ENCODE measurements at places on chromosomes 4 and X. TPM values are rescaled to one million over a fixed set of nuclear protein-coding genes. Genes with fewer than 3 reads are reported as not detected.

Gene STEEP1
- 16.4 TPM for total RNA-seq

Gene SSX4B
- not detected for total RNA-seq

Gene UGT2B7
- total RNA-seq = not detected

Gene HS3ST1
- total RNA-seq = 0.40 TPM

Gene TRMT10A
- total RNA-seq = 4.3 TPM

Gene DUSP21
- total RNA-seq = not detected

Gene UGT2A3
- not detected for total RNA-seq

Gene STAP1
- not detected for total RNA-seq

Gene REPS2
- 3.8 TPM for total RNA-seq

Gene GAGE12H
- not detected for total RNA-seq

Gene SRPX
- total RNA-seq = 186 TPM

Gene TMEM150C
- total RNA-seq = 5.0 TPM

Gene TMEM165
- total RNA-seq = 161 TPM

Gene SYP
- total RNA-seq = not detected

Gene NIPAL1
- 3.4 TPM for total RNA-seq

Gene IGSF1
- 0.48 TPM for total RNA-seq

Gene OTUD6A
- not detected for total RNA-seq

Gene GPR82
- total RNA-seq = not detected

Gene IQSEC2
- total RNA-seq = 18.8 TPM

Gene CCDC149
- total RNA-seq = 22.2 TPM

Gene F8A3
- 2.2 TPM for total RNA-seq

Gene ARAP2
- under 0.01 TPM for total RNA-seq

Gene CTAG1A
- total RNA-seq = not detected

Gene FSTL5
- total RNA-seq = 0.13 TPM

Gene MAP3K15
- 0.13 TPM for total RNA-seq

Gene FAT1
- 219 TPM for total RNA-seq

Gene CDS1
- 0.56 TPM for total RNA-seq

Gene LNX1
- 1.0 TPM for total RNA-seq

Gene TIGD2
- total RNA-seq = 7.1 TPM

Gene PIR
- total RNA-seq = 15.4 TPM

Gene IQCM
- total RNA-seq = not detected

Gene TLR7
- under 0.01 TPM for total RNA-seq

Gene UGT2B17
- total RNA-seq = not detected

Gene TSPAN7
- total RNA-seq = 1.0 TPM

Gene ADH1B
- total RNA-seq = 0.65 TPM

Gene CSAG1
- total RNA-seq = not detected

Gene BST1
- 12.9 TPM for total RNA-seq

Gene ZNF630
- total RNA-seq = 0.78 TPM

Gene IGFBP7
- total RNA-seq = 215 TPM

Gene SPATA4
- 0.13 TPM for total RNA-seq

Gene PPARGC1A
- 7.4 TPM for total RNA-seq

Gene SMS
- total RNA-seq = 64.7 TPM

Gene RNF113A
- 20.4 TPM for total RNA-seq

Gene TRO
- 14.2 TPM for total RNA-seq

Gene POLN
- 0.96 TPM for total RNA-seq

Gene ADGRG2
- under 0.01 TPM for total RNA-seq

Gene RHOXF1
- not detected for total RNA-seq

Gene RAB9B
- total RNA-seq = not detected

Gene GPAT3
- 2.6 TPM for total RNA-seq

Gene DGKK
- total RNA-seq = not detected
